ENCODE measurements at places on chromosomes 16 and 17.

GRCh38 chr16:57688987-57689761 lies 5.4 kb upstream of the DRC7 start:
- no peak for DNase-seq

- DNase-seq = no peak
Observed at GRCh38 chr17:9228408-9229159, 207.3 kb downstream of the NTN1 start.

- no peak for DNase-seq
Observed at GRCh38 chr16:69848637-69849545, 86.8 kb downstream of the WWP2 start.

DNA sequence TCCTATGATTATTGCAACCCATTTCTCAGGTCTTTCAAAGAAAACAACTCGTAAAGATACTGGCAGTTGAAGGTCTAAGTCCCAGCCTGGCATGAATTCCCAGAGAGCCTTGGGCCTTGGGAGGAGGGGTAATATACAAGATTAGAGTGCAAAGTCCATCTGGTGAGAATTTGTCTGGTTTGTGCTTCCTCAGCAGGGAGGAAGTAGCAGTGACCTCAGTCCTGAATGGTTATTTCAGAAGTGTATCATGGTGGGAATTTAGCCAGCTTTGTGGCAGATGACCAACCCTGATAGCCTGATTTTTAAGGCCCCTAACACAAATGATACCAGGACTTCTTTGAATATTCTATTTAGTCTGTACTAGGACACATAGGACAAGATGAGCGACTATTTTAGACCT lies 151.2 kb upstream of the TBX2 start:
- no peak for DNase-seq

GRCh38 chr17:51770027-51770759 lies 388.3 kb downstream of the CA10 start:
- DNase-seq = no peak

DNA sequence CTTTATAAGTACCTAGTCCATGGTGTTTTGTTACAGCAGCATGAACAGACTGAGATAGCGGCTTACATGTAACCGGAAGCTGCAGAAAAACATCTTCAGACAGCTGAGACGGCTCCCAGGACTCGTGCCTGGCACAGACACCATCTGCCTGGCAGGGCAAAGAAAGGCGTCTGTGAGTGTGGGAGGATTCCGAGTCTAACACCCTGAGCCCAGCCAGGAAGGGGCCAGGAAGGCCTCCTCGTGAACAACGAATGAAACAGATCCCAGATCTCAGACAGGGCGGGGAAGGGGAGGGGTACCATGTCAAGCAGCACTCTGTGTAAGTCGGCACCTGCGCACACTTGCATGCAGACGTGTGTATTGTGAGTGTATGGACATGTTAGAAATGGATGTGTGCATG lies 4.4 kb upstream of the CSNK1D start:
- DNase-seq = no peak

DNA sequence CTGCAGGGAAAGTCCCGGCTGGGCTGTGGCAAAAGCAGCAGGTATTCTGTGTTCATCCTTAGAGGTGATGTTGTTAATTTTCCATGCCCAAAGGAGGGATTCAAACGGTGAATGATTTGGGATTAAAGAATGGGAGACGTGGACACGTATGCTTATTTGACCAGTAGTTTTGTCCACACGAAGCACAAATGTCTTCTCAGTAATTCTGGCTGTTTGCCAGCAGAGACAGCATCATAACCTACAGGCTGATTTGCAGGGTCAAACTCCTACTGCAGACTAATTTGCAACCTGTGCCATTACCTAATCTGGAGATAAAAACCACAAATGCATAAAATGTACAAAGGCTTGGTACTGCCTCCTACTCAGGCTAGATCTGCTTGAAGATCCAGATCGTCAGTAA lies 14.1 kb downstream of the MTHFSD start:
- no peak for DNase-seq

Measured in CD4-positive, alpha-beta T cell treated with Interleukin-4 for 4 hours (primary cell).